HTR-8/SVneo (cell line): ENCODE measurements at places on chromosomes 7 and 10.

GRCh38 chr7:7581531-7582179 lies 15.0 kb downstream of the MIOS start:
- no peak for DNase-seq

DNA sequence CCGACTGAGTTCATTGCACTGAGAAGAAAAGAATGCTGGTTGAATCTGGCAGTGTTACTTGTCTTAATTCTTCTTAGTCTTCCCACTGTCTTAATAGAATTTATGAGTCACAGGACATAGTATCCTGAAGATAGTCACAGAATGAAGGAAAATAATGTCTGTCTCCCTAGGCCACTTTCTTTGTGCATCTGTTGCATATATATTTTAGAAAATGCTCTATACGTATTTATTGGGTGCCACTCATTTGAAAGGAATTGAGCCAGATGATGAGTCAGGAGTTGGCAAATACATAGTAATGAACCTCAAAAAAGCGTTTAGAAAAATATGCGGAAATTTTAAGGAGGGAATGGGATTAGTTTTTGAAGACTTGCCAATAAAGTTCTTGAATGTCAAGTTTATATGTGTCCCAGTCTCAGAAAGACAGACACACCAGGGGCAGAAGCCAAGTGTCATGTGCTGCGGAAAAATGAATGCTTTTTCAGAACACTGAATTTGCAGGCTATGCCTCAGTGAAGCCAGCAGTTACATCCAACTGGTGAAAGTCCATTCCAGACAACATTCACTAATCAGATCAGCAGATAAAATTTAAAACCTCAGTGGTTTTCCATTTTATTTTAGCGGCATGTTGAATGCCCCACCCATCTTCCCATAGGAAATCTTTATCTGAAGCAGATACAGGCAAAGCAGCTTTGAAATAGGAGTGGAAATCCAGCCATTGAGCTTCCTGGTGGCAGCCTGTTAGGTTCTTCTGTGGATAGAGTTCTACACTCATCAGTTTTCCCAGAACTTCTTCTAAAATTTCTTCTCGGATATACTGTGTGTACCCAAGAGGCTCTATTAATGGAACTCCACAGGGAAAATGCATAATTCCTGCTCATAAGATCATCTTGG lies 308.4 kb downstream of the BICC1 start:
- DNase-seq = peak; percentile 20

DNA sequence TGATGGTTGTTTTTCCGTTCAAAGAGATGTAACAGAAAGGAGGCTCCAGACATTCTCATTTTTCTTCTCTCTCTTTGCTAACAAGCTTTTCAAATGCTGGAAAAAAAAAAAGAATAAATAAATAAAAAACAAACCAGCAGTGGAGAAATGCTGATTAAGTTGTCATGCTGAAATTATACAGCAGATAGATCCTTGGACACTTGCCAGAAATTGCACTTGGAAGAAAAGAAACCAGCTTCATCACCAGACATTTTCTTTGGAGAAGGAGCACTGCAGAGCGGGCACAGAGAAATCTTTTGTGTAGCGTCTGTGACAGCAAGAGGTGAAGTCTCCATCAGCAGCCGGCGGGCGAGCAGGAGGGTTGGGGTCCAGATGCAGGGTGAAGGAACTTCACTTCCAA lies 55.8 kb downstream of the CLRN3 start:
- no peak for DNase-seq

- no peak for DNase-seq
Observed at GRCh38 chr10:130336617-130337304, 200.6 kb downstream of the GLRX3 start.

DNA sequence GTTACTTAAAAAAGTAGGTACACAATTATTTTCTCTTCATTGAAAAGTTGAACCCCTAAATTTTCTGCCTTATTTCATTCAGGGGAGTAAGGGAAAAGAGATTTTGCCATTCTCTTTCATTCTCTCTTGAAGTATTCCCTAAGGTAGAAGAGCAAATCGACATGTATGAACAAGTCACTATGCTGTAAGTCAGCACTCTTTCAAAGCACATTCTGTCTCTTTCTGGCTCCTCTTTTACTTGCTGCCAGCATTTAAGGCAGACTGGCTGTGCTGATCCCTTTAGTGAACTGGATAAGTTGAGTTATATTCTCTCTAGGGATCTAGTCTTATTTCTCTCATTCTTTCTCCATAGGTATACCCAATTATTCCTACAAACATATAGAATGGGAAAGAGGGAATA lies 222.3 kb upstream of the ZWINT start:
- no peak for DNase-seq

DNA sequence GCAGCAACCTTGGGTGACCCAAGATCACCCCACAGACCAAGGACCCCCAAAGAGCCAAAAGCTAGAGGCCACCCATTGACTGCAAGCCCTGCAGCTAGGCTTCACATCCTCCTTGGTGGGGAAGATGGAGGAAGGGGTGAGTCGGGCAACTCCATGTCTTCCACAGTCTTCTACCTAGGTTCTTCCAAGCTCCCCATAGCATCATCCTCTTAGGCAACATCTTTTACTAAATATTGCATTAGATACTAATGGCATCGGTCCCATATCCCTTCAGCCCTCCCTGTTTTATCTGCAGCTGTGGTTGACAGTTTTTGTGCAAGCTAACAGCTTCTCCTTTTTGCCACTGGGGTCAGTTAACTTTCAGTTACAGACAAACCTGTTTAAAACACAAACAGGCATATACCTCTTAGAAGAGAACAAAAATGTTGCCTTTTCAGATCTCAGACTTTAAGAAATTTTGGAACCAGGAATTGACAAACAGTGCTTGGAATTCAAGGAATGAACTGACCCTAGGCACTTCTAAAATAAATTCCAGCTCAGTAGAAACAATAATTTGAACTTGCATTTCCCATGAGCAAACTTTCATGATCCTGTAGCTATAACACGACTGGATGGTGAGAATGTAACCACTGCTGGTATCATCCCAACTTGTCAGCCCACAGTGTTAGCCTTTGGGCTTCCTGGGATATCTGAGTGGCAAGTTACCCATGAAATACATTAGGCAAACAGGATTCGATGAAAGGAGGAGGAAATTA lies 33.9 kb upstream of the MSMB start:
- DNase-seq = no peak

- no peak for DNase-seq
Observed at GRCh38 chr7:24828891-24829661, 71.8 kb upstream of the GSDME start.

- no peak for DNase-seq
Observed at GRCh38 chr7:51175316-51175991, 141.2 kb downstream of the COBL start.

DNA sequence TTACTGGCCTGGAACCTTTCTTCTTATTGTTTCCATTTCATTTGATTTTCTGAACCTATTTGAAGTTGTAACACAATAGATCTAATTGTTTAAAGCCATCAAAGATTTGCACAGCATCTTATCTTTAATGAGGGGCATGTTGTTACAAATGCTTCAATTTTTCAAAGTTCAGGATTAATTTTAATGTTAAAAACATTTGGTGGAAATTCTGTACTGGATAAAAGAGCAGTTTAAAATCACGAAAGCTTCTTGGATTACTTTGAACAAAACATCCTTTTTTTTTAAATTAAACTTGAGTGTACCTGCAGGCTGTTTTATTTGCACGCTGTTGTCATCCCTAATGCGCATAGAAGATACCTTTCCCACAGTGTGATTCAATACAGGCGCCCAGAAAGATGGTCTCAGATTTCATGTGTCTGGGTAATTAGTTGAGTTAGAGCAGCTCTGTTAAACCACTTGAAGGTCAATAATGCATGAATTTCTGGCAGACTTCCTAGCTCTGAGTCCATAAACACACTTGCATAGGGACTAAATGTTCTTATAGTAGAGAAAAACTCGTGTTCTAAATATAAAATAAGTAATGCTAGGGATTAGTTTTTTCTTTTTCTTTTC lies 29.3 kb upstream of the DDX50 start:
- DNase-seq = no peak

GRCh38 chr7:2213551-2214215 lies 19.1 kb downstream of the MAD1L1 start:
- DNase-seq = no peak

DNA sequence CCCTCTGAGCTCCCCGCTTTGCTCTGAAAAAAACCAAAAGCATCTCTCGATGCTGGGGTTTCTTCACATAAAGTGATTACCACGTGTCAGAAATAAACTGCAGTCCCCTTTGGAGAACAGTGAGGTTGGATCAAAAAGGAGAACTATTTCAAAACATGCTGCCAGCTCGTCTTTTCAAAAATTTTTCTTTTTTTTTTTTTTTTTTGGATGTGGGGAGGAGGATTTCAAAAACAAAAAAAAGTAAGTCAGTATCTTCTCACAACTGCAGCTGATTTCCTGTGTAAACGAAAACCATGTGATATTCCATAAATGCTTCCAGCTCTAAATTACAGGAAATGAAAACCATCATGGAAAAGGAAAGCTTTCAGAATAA lies 155.0 kb upstream of the LYZL2 start:
- no peak for DNase-seq

- no peak for DNase-seq
Observed at GRCh38 chr7:99617192-99617781, 541 bp downstream of the ZSCAN25 start.

GRCh38 chr7:22051886-22052673 lies 106.4 kb upstream of the CDCA7L start:
- DNase-seq = no peak

DNA sequence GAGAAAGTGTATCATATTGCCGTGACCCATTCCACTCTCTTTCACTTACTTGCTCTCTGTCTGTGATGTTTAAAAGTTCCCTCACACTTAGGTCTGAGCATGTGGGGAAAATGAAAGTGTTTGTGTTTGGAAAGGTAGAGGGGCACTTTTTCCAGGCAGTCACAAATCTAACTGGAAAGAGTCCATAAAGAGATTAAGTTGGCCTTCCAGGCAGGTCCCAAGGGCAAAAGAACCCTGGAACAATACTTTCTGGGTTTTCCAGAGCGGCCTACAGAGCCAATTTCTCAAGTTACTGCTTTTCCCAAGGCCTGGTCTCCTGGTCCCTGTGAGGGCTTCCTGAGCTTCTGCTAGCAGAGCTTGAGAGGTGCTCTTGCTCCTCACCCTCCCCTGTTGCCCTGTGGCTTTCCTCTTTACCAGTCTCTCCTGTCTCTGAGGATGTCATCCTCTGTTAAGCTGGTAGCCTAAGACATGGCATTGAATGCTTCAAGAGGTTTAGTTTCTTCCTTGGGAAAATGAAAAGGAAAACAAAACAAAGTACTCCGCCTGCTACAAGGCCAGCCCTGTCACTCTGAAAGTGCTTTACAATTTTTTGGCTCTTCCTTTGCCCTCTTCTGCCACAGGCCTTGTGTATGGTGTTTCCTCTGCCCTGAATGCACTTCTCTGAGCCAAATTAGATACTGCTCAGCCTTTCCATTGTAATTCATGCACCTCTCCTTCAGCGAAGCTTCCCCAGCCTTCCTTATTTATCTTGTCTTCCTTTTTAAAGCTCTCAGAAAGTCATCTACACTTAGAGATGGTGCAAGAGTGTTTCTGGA lies 20.1 kb downstream of the TES start:
- no peak for DNase-seq
